ENCODE measurements at places on chromosomes 3 and 15. TPM values are rescaled to one million over a fixed set of nuclear protein-coding genes. Genes with fewer than 3 reads are reported as not detected.

Gene PLA2G4F
- not detected for polyA plus RNA-seq

Gene WHAMM
- 7.1 TPM for polyA plus RNA-seq

Gene PPM1L
- polyA plus RNA-seq, result 0.84 TPM

Gene ROBO2
- not detected for polyA plus RNA-seq

Gene CASR
- polyA plus RNA-seq, result not detected

Gene SLC51A
- 2.7 TPM for polyA plus RNA-seq

Gene ADAMTS7
- not detected for polyA plus RNA-seq

Gene ASB7
- 15.9 TPM for polyA plus RNA-seq

Gene CFAP44
- 0.73 TPM for polyA plus RNA-seq

Gene CSTA
- polyA plus RNA-seq, result not detected

Gene PARP6
- polyA plus RNA-seq, result 7.5 TPM

Gene CAV3
- polyA plus RNA-seq, result not detected

Gene MUC4
- not detected for polyA plus RNA-seq

Gene SI
- polyA plus RNA-seq, result not detected

Gene DNAH1
- 1.2 TPM for polyA plus RNA-seq

Gene INKA1
- polyA plus RNA-seq, result 0.45 TPM

Gene EIF5A2
- polyA plus RNA-seq, result 14.0 TPM

Gene ZNF662
- polyA plus RNA-seq, result 0.07 TPM

Gene THAP10
- polyA plus RNA-seq, result 0.31 TPM

Gene SH3GL3
- polyA plus RNA-seq, result 0.34 TPM

Gene SERINC4
- 3.4 TPM for polyA plus RNA-seq

Gene IL16
- polyA plus RNA-seq, result 332 TPM

Gene NRROS
- 5.0 TPM for polyA plus RNA-seq

Gene CCDC32
- polyA plus RNA-seq, result 41.9 TPM

Gene SLC38A3
- polyA plus RNA-seq, result not detected

Measured in CD4-positive, alpha-beta memory T cell (primary cell).